ENCODE measurements at places on chromosomes 4 and X.

GRCh38 chrX:15973946-15974345 lies 119.3 kb upstream of the AP1S2 start:
- DNase-seq = no peak

DNA sequence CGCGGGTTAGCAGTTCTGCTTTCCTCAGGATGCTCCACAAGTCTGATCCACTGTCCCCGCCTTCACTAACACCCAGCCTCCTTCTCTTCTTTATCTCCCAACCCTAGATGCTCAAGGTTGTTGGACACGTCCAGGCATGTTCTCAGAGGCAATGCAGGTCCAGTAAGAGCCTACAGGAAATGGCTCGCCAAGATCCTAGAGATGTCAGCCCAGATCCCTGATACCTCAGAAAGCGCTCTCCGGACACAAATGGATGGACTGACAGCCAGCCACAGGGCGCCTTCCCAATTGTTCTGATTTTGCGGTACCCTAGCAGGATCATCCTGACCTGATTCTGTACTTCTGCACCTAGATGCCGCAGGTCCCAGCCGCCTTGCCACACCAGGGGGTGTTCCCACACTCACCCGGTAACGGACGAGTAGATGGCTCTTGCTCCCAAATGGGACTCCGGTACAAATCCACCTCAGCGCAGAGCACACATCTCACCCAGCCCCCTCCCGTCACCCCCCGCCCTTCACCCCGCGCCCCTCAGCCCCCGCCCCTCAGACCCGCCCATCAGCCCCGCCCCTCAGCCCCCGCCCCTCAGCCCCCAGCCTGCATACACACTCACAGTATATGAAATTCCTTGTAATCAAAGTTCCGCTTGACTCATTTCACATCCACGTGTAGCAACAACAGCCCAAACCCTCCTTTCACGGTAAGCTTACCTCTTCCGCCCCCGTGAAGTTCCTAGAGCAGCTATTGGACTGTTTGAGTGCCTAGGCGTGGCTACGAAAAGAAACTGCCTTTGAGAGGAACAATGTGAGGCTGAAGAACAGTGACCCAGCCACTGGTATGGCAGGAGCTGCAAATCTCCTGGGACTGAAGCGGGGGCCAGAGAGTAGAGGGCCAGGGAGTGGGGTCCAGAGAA lies at the start of gene EDA2R:
Gene EDA2R (minus strand): TSS at position 488 of the 910 bp plus-strand sequence. CDS start 23,058 bp downstream, outside the sequence.
- DNase-seq = peak; percentile 44

DNA sequence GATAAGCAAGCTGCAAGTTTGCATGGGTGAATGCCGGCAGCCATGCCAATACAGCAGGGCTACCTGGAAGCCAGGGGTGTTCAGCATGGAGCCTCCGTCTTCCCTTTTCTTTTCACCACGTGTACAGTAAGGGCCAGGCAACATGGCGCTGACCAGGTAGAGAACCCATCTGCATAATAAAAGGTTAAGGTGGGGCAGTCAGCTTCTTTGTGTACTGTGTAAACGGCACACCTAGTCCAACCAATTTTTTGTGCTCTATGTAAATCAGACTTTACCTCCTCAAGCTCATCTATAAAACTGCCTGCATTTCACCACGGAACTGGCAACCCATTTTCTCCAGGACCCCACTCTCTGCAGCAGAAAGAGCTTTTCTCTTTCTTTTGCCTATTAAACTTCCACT lies 286.8 kb upstream of the VCX3A start:
- no peak for DNase-seq

GRCh38 chr4:11724731-11725130 lies 296.0 kb upstream of the HS3ST1 start:
- DNase-seq = no peak

DNA sequence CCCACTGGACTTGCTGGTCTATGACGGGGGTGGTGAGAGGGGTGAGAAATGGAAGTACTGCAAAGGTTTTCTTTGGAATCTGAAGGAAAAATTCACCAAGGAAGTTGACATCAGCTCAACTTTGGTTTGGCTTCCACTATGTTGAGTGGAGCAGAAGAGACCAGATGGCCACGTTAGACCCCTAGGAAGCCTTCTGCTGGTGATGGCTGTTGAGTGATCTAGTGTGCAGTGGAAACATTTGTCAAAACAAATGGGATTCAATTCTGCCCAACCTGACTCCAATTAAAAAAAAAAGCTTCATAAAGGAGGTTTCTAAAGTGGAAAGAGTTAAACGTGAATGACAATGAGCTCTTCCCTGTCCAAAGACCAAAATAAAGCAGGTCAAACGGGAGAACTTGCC lies 25.7 kb downstream of the SEL1L3 start:
- DNase-seq = no peak

- no peak for DNase-seq
Observed at GRCh38 chr4:130288576-130288975, 1192.6 kb downstream of the C4orf33 start.

All from aorta (tissue), 5 donors.